ENCODE measurements at places on chromosomes 5 and 9. TPM values are rescaled to one million over a fixed set of nuclear protein-coding genes. Genes with fewer than 3 reads are reported as not detected.

The CDC20B gene
- total RNA-seq = 0.10 TPM

The DBH gene
- not detected for total RNA-seq

The SCGB3A2 gene
- not detected for total RNA-seq

The DAB2IP gene
- 0.74 TPM for total RNA-seq

The PFN3 gene
- not detected for total RNA-seq

The TAS2R1 gene
- not detected for total RNA-seq

The PCDHAC2 gene
- total RNA-seq = not detected

The PDE8B gene
- 0.07 TPM for total RNA-seq

The GLDC gene
- 5.2 TPM for total RNA-seq

DNA sequence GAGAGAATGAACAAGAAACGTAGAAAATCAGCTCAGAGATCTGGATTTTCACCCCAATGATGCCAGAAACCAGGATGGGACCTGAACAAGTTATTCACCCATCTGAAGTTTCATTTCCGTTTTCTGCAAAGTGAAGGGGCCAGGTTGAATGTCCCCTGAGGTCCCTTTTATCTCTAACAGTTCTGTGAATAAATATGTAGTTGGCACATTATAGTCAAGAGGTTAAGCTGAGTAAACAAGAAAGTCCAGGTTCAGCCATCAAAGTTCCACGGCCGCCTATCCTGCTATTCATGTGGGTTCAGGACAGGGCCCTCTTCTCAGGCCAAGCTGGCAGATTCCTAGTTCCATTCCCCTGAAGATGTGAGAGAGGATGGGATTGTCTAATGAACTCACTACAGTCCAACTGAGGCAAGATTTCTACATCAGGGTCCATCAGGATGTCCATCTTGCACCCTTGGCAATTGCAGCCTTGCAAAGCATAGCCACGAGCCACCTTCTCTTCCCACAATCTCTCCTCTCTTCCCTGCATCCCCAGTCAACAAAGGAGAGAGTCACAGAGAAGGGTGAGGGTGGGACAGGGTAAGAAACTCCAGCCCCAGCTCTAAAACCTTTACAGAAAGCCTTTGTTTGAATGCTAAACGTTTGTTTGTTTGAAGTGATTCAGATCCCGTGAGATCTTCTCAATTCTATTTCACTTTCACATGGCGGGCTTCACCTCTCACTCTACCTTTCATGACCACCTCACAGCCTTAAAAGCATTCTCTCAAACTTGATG is 311.0 kb downstream of the SLIT3 start:
- no peaks in the 10 kb centered on the region for H3K36me3 ChIP-seq
- H3K4me3 ChIP-seq = no peak overlapping the region
- peaks cover 4% of the 10 kb centered on the region for H3K4me1 ChIP-seq
- no peak overlapping the region for H3K27ac ChIP-seq
- H3K27me3 ChIP-seq = peaks cover 27% of the 10 kb centered on the region

DNA sequence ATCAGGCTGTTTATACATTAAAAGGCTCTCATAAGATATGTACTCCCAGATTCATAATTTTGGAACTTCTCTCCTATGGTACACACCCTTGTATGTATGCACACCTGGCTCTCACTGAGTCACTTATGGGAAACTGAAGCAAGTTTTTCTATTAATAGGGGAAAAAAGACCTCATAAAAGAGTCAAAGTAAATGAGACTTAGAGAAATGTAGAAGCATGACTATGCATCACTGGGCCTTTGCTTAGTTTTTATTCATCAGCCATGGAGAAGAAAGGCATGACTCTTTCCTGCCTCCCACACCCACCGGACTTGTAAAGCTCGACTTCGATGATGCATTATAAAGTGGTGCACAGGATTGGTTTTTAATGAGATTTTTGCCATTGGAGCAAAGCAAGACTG is 28.2 kb downstream of the MTAP start:
- H3K4me1 ChIP-seq = peaks cover 58% of the 10 kb centered on the region
- no peak for DNase-seq
- H3K36me3 ChIP-seq = peaks cover 37% of the 10 kb centered on the region
- H3K27me3 ChIP-seq = no peaks in the 10 kb centered on the region
- no peak overlapping the region for H3K27ac ChIP-seq

DNA sequence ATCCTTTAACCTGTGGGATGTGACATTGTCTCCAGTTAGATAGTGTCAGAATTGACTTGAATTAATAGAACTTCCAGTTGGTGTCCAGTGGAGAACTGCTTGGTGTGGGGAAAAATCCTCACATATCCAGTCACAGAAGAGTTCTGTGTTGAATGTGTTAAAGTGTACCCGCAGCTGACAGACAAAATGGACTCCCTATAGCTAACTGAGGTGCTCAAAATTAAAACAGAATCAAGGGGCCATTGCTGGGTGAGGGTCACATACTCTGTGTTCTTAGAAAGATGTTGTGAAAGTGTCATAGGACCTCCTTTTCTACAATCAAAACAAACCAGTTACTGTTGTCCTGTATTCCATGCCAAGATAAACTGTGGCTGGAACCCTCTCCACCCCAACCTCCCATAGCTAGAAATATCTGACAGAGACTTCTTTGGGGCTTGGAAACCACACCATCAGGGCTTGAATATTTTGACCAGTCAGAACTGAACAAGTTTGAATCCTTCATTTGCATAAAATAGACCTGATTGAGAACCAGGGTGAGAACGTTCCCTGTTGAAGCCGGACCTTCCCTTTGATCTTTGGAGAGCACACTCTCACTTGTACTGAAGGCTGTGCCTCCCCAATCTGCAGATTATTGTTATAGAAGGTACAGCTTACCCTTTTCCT is 164.0 kb upstream of the ZNF608 start:
- H3K27ac ChIP-seq = no peak overlapping the region
- no peak for DNase-seq
- no peak overlapping the region for H3K4me3 ChIP-seq
- peaks cover 7% of the 10 kb centered on the region for H3K4me1 ChIP-seq

DNA sequence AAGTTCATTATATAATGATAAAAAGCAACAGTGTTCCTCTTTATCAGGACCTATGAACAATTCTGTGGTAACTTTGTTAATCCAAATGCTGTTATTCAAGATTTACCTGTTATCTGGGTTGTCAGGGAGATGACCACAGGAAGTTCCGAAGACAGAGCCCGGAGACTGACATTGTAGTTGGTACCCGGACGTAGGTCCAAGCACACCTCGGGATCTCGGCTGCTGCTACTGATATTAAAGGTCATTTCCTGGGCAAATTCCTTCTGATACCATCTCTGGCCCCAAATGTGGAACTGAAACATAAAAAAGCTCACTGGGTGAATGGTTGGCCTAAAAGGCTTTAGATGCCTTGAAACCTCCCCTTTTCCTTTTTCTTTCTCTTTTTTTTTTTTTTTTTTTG is 96.7 kb downstream of the SUSD1 start:
- H3K4me3 ChIP-seq = no peak overlapping the region
- H3K27me3 ChIP-seq = peaks cover 13% of the 10 kb centered on the region
- H3K36me3 ChIP-seq = peaks cover 2% of the 10 kb centered on the region
- peaks cover 31% of the 10 kb centered on the region for H3K4me1 ChIP-seq
- DNase-seq = no peak

DNA sequence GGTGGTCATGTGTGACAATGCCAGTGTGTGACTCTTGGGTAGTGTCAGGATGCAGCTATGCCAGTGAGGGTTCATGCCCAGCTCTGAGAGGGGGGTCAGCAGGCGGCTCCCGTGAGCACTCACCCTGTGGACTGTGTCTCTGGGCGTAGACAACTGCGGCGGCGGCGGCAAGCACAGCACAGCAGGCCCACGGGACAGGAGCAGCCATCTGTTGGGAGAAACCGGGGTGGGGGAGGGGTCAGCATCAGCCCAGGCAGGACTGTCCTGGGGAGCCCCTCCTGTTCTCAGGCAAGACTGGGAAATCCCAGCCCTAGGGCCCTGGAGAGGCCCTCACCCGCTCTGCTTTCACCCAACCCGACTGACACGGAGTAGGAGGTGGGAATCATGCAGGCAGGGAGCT is 20.8 kb downstream of the CNTFR start:
- no peak overlapping the region for H3K4me3 ChIP-seq
- peaks cover 31% of the 10 kb centered on the region for H3K27me3 ChIP-seq
- no peak for DNase-seq
- H3K27ac ChIP-seq = no peak overlapping the region
- no peaks in the 10 kb centered on the region for H3K4me1 ChIP-seq

DNA sequence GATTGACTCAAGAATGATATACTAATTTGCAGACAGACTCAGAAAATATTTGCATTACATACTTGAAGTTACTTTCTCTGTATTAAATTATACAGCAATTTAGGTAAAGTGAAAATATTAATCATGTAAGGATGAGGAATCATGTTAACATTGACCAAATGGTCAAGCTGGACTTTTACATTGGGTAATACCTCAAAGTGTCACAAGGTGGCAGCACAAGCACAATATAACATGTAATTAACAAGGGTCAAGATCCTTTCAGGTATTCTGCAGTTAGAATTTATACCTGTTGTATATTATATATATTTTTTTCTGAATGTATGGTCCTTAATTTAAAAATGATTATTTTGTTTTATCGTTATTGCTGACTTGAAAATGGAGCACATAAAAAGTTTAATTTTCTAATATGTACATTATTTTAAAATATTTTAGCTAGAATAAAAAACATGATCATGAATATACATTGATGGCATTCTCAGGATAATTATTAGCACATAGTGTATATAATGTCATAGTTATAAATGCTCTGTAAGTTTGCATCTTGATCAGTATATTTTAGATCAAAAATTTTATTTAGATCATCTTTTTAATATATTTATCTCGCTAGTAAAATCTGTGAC is 8.6 kb downstream of the HAPLN1 start:
- H3K36me3 ChIP-seq = no peaks in the 10 kb centered on the region
- H3K4me3 ChIP-seq = no peak overlapping the region
- peak; percentile 10 for DNase-seq
- peaks cover 17% of the 10 kb centered on the region for H3K27me3 ChIP-seq
- H3K4me1 ChIP-seq = no peaks in the 10 kb centered on the region

GRCh38 chr5:40575921-40576320 is 103.8 kb upstream of the PTGER4 start:
- H3K4me1 ChIP-seq = peaks cover 50% of the 10 kb centered on the region
- no peak for DNase-seq
- no peak overlapping the region for H3K27ac ChIP-seq
- H3K4me3 ChIP-seq = no peak overlapping the region
- no peaks in the 10 kb centered on the region for H3K27me3 ChIP-seq

- H3K36me3 ChIP-seq = peaks cover 4% of the 10 kb centered on the region
- H3K4me3 ChIP-seq = peak within 1 kb of the TSS; percentile 100
- H3K4me1 ChIP-seq = peaks cover 24% of the 10 kb centered on the region
- DNase-seq = peak; percentile 55
- peak within 1 kb of the TSS; percentile 99 for H3K27ac ChIP-seq
- peaks cover 7% of the 10 kb centered on the region for H3K27me3 ChIP-seq
Measured at GRCh38 chr5:108747774-108748400, at the start of gene FER. Gene FER, plus strand, starts transcription at chr5:108747897. Its CDS starts 50,286 bp downstream, at chr5:108798183.

DNA sequence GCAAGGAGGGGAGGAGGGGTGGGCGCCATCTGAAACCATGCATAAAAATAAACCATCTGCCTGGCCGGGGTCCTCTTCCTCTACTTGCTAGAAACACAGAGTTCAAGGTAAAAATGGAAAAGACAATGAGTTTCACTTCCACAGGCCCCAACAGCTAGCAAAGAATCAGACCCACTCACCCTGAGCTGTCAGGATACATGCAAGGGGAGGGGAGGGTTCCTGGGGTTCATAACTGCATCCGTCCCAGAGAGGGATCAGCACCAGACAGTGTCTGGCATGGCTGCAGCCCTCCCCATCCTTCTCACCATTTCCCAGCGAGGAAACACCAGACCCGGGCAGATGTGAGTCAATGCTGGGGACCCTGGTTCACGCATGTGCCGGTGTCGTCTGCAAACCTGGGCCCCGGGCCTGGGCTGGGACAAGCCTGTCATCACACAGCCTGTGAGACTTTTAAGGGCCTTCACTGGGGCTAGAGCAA is 55.4 kb downstream of the SEMA4D start:
- peak overlapping the region; percentile 49 for H3K27ac ChIP-seq
- H3K4me1 ChIP-seq = peaks cover 93% of the 10 kb centered on the region
- no peak for DNase-seq
- peaks cover 1% of the 10 kb centered on the region for H3K36me3 ChIP-seq
- no peak overlapping the region for H3K4me3 ChIP-seq

DNA sequence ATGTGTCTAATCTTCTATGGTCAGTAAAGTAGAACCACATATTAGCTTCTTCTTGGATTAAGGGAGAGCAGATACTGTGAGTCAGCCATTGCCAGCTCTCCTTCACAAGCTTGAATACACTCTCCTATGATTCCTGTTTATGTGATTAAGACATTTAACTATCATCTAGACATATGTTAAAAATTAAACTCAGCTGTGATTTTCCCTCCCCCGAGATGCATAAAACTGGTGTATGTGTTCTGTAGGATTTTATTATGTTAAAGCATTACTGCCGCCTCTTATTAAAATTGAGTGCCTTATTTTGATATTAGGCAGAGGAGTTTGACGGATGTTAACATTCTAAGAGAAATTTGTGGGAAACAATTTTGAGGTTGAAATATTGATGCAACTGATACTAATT is 114.6 kb downstream of the ACTBL2 start:
- no peak for DNase-seq
- H3K27ac ChIP-seq = no peak overlapping the region
- no peaks in the 10 kb centered on the region for H3K4me1 ChIP-seq
- H3K27me3 ChIP-seq = peaks cover 5% of the 10 kb centered on the region
- H3K4me3 ChIP-seq = no peak overlapping the region
- no peaks in the 10 kb centered on the region for H3K36me3 ChIP-seq

DNA sequence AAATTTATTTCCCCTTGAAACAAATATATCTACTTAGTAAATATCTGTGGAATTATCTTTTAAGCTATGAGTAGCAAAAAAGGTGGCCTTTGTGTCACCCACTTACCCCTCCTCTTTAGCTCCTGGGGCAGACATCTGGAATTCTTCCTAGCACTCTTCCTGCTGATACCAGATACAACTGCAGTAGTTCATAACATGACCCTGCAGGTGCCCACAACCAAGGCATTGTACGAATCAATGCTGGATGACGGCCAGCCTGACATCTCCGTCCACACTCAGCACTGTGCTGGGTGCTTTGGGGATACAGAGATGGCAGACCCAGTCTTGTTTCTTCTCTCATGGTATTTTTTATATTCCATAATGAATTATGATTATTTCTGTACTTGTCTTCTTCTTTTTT is 152.3 kb downstream of the GOLPH3 start:
- H3K27me3 ChIP-seq = no peaks in the 10 kb centered on the region
- peaks cover 30% of the 10 kb centered on the region for H3K4me1 ChIP-seq
- DNase-seq = no peak
- no peaks in the 10 kb centered on the region for H3K36me3 ChIP-seq
- peak overlapping the region; percentile 56 for H3K4me3 ChIP-seq

- DNase-seq = no peak
- peaks cover 3% of the 10 kb centered on the region for H3K36me3 ChIP-seq
- H3K27me3 ChIP-seq = peaks cover 26% of the 10 kb centered on the region
- H3K4me1 ChIP-seq = peaks cover 15% of the 10 kb centered on the region
- H3K27ac ChIP-seq = no peak overlapping the region
Measured at GRCh38 chr5:93599399-93600120, 16.5 kb downstream of the NR2F1 start.

DNA sequence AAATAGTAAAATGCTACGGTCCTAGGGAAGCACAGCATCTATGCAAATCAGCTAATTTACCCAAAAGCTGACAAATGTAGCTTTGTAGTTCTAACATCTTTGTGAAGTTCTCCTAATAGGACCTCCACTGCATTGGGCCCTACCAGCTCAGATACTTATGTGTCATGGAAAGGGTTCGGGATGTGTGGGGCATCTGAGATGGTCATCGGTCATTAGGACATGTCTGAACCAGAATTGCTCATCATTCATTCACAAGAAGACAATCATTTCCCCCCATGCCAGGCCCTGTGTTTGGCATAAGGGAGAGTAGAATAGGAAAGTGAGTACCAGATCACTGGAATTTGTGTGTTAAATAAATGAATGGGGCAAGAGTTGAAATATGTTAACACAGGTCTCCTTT is 35.7 kb downstream of the PWWP2A start:
- H3K36me3 ChIP-seq = peaks cover under 1% of the 10 kb centered on the region
- H3K27ac ChIP-seq = no peak overlapping the region
- no peak overlapping the region for H3K4me3 ChIP-seq
- no peaks in the 10 kb centered on the region for H3K4me1 ChIP-seq
